ENCODE measurements at places on chromosomes 7 and 10.
A peak's percentile ranks its signal among the peaks of the same experiment; 100 is the strongest.

GRCh38 chr10:55491712-55492111, 690.7 kb upstream of the PCDH15 start:
- DNase-seq, result no peak
- no peak overlapping the region for H3K27ac ChIP-seq
- H3K27me3 ChIP-seq, result no peaks in the 10 kb centered on the region
- no peak overlapping the region for H3K4me3 ChIP-seq
- H3K4me1 ChIP-seq, result peaks cover 3% of the 10 kb centered on the region

DNA sequence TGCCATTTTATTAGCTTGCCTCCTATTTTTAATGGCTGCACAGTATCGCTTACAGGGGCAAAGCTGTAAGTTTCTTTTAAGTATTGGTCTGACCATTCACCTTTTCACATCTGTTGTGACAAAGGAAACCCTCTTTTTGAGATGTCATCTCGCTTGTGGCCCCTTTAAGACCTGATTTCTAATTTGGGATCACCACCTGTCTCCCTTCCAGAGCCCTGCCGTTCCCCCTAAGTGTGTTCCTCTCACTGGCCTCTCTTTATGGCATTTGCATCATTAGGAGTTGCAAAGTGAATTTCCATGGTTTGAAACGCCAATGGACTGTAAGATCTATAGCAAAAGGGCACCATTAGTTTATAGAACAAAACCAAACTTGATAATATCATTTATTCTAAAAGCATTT, 1.4 kb downstream of the EPDR1 start:
- peak overlapping the region; percentile 13 for H3K4me3 ChIP-seq
- no peak for DNase-seq
- peaks cover 4% of the 10 kb centered on the region for H3K27me3 ChIP-seq

DNA sequence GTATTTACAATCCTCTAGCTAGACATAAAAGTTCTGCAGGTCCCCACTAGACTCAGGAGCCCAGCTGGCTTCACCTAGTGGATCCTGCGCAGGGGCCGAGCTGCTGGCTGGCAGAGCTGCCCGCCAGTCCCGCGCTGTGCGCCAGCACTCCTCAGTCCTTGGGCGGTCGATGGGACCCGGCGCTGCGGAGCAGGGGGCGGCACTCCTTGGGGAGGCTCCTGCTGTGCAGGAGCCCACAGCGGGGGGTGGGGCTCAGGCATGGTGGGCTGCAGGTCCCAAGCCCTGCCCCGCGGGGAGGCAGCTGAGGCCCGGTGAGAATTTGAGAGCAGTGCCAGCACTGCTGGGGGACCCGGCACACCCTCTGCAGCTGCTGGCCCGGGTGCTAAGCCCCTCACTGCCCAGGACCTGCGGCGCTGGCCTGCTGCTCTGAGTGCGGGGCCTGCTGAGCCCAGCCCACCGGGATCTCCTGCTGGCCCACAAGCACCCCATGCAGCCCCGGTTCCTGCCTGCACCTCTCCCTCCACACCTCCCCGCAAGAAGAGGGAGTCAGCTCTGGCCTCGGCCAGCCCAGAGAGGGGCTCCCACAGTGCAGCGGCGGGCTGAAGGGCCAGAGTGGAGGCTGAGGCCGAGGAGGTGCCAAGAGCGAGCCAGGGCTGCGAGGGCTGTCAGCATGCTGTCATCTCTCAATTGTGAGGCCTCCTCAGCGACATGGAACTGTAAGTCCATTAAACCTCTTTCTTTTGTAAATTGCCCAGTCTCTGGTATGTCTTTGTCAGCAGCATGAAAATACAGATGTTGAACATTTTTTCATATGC, 63.1 kb downstream of the TFAM start:
- H3K4me3 ChIP-seq, result peak overlapping the region; percentile 71
- H3K36me3 ChIP-seq, result peaks cover 3% of the 10 kb centered on the region
- no peak for DNase-seq
- no peak overlapping the region for H3K27ac ChIP-seq
- peaks cover 14% of the 10 kb centered on the region for H3K4me1 ChIP-seq
- no peaks in the 10 kb centered on the region for H3K27me3 ChIP-seq

- H3K4me3 ChIP-seq, result no peak overlapping the region
- H3K4me1 ChIP-seq, result no peaks in the 10 kb centered on the region
- H3K27ac ChIP-seq, result no peak overlapping the region
These were observed 151.7 kb downstream of the ARHGAP21 start for GRCh38 chr10:24571870-24572450.

GRCh38 chr10:62108759-62109586, 159.7 kb downstream of the RTKN2 start:
- no peaks in the 10 kb centered on the region for H3K36me3 ChIP-seq
- H3K4me1 ChIP-seq, result peaks cover 8% of the 10 kb centered on the region
- H3K27ac ChIP-seq, result no peak overlapping the region
- H3K27me3 ChIP-seq, result peaks cover 3% of the 10 kb centered on the region

- peaks cover 4% of the 10 kb centered on the region for H3K4me1 ChIP-seq
- no peak overlapping the region for H3K4me3 ChIP-seq
- no peaks in the 10 kb centered on the region for H3K27me3 ChIP-seq
- H3K27ac ChIP-seq, result no peak overlapping the region
These were observed 427.7 kb downstream of the RPS24 start for GRCh38 chr10:78461333-78461732.

DNA sequence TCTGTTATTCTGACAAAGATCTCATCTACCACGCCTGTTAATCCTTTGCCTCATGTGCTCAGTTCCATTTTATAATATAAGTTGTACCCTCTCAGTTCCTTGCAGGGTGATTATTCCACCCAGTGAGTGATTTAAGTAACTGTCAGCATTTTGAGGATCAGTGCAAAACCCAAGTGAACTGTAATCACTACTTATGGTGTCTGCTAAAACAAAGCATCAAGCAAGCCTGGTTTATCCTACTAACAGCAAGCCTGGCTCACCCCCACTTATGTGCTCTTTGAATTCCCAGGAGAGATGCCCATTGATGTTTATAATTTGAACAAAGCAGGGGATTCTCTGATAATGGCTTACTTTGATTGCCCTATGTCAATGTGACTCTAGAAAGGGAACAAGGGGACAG, 186.8 kb upstream of the LRGUK start:
- H3K27me3 ChIP-seq, result no peaks in the 10 kb centered on the region
- no peak overlapping the region for H3K27ac ChIP-seq
- H3K4me1 ChIP-seq, result no peaks in the 10 kb centered on the region
- H3K4me3 ChIP-seq, result no peak overlapping the region
- DNase-seq, result no peak

- no peak for DNase-seq
- peaks cover 21% of the 10 kb centered on the region for H3K36me3 ChIP-seq
- H3K27me3 ChIP-seq, result peaks cover 1% of the 10 kb centered on the region
- H3K27ac ChIP-seq, result no peak overlapping the region
- H3K4me1 ChIP-seq, result no peaks in the 10 kb centered on the region
- H3K4me3 ChIP-seq, result no peak overlapping the region
These were observed 88.0 kb downstream of the OR13A1 start for GRCh38 chr10:45227456-45227855.

GRCh38 chr7:135160098-135160857, 10.2 kb downstream of the CYREN start:
- H3K27me3 ChIP-seq, result peaks cover 8% of the 10 kb centered on the region
- H3K4me1 ChIP-seq, result peaks cover 28% of the 10 kb centered on the region
- H3K27ac ChIP-seq, result peak overlapping the region; percentile 86
- H3K4me3 ChIP-seq, result peak overlapping the region; percentile 23

- H3K36me3 ChIP-seq, result no peaks in the 10 kb centered on the region
- DNase-seq, result no peak
- H3K4me3 ChIP-seq, result no peak overlapping the region
- no peaks in the 10 kb centered on the region for H3K4me1 ChIP-seq
These were observed 12.0 kb upstream of the RHOBTB1 start for GRCh38 chr10:60955957-60956425.

DNA sequence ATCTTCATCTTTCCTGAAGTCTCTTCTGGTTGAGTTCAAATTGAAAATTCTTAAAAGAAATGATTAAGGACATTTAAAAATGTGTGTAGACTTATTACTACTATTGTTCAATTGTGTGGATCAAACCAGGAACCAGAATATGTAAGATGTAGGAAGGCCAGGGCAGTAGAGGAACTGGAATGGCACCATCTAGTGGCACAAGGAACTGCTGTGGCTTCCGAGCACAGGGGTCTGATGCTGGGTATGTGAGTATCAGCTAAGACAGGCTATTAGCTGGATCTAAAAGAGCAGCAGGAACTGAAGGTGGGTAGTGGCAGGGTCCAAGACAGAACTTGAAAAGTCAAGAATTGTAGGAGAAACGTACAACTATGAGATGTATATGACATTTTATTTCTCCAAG, 247.3 kb downstream of the SEMA3A start:
- DNase-seq, result peak; percentile 22
- H3K4me3 ChIP-seq, result no peak overlapping the region
- no peaks in the 10 kb centered on the region for H3K27me3 ChIP-seq
- H3K4me1 ChIP-seq, result no peaks in the 10 kb centered on the region
- no peak overlapping the region for H3K27ac ChIP-seq
- H3K36me3 ChIP-seq, result no peaks in the 10 kb centered on the region

- DNase-seq, result no peak
- peaks cover 5% of the 10 kb centered on the region for H3K27me3 ChIP-seq
- H3K4me1 ChIP-seq, result no peaks in the 10 kb centered on the region
- H3K27ac ChIP-seq, result no peak overlapping the region
- H3K36me3 ChIP-seq, result no peaks in the 10 kb centered on the region
These were observed 236.6 kb upstream of the GRB10 start for GRCh38 chr7:51019191-51019844.

- no peak for DNase-seq
- peaks cover 16% of the 10 kb centered on the region for H3K4me1 ChIP-seq
- no peak overlapping the region for H3K27ac ChIP-seq
- no peaks in the 10 kb centered on the region for H3K36me3 ChIP-seq
- H3K4me3 ChIP-seq, result no peak overlapping the region
These were observed 131.5 kb downstream of the ATE1 start for GRCh38 chr10:121796342-121796741.

GRCh38 chr7:71865172-71865571, 547.0 kb downstream of the CALN1 start:
- H3K27ac ChIP-seq, result no peak overlapping the region
- peaks cover 5% of the 10 kb centered on the region for H3K27me3 ChIP-seq
- H3K4me1 ChIP-seq, result no peaks in the 10 kb centered on the region
- no peak overlapping the region for H3K4me3 ChIP-seq
- DNase-seq, result no peak

GRCh38 chr10:85649461-85649860, 717.1 kb downstream of the GRID1 start:
- H3K4me3 ChIP-seq, result no peak overlapping the region
- H3K4me1 ChIP-seq, result no peaks in the 10 kb centered on the region
- peaks cover 3% of the 10 kb centered on the region for H3K27me3 ChIP-seq
- no peak overlapping the region for H3K27ac ChIP-seq
- no peak for DNase-seq

- H3K27me3 ChIP-seq, result peaks cover 4% of the 10 kb centered on the region
- peaks cover 12% of the 10 kb centered on the region for H3K4me1 ChIP-seq
- peak; percentile 52 for DNase-seq
- peak within 1 kb of the TSS; percentile 94 for H3K4me3 ChIP-seq
These were observed at the start of gene KMT2C for GRCh38 chr7:152435384-152436110. Gene KMT2C, minus strand, starts transcription at chr7:152436003. Its CDS starts 217 bp downstream, at chr7:152435786.

DNA sequence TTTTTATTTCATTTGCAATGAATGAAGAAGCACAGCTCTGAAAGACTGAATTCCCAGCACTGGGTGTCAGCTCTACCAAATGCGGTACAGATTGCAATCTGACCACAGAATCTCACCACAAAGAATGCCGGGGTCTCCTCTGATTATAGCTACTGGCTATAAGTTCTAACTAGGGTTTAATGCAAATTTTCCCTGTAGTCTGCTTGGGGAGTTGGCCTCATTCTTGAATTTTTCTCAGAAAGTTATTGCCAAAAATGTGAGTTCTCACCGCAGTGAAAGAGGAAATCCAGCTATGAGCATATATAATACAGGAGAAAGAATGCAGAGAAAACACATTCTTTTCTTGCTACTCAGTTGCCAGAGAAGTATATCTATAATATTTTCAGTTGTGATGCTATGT, 1255.7 kb upstream of the LRRTM3 start:
- peaks cover 6% of the 10 kb centered on the region for H3K36me3 ChIP-seq
- no peak overlapping the region for H3K4me3 ChIP-seq
- peaks cover 3% of the 10 kb centered on the region for H3K4me1 ChIP-seq
- no peak for DNase-seq
- no peak overlapping the region for H3K27ac ChIP-seq

DNA sequence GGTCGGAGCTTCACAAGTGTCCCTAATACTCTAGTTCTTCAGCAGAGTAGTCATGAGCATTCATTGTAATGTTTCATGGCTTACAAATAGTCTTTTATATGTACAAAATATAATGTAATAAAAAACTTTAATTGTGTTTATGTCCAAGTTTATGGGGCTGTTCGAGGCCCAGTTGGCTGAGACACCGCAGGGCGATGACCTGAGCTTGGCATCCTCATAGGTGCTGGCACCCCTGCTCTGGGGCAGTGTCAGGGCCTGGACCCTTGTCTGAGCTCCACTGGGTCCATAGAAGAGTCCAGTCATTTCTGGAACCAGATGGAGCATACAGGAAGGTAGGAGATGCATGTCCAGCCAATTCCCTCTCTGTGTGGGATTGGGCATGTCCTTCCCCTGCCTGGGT, 12.9 kb upstream of the ZMIZ1 start:
- H3K4me1 ChIP-seq, result peaks cover 30% of the 10 kb centered on the region
- H3K36me3 ChIP-seq, result no peaks in the 10 kb centered on the region
- no peak overlapping the region for H3K4me3 ChIP-seq
- H3K27ac ChIP-seq, result no peak overlapping the region

DNA sequence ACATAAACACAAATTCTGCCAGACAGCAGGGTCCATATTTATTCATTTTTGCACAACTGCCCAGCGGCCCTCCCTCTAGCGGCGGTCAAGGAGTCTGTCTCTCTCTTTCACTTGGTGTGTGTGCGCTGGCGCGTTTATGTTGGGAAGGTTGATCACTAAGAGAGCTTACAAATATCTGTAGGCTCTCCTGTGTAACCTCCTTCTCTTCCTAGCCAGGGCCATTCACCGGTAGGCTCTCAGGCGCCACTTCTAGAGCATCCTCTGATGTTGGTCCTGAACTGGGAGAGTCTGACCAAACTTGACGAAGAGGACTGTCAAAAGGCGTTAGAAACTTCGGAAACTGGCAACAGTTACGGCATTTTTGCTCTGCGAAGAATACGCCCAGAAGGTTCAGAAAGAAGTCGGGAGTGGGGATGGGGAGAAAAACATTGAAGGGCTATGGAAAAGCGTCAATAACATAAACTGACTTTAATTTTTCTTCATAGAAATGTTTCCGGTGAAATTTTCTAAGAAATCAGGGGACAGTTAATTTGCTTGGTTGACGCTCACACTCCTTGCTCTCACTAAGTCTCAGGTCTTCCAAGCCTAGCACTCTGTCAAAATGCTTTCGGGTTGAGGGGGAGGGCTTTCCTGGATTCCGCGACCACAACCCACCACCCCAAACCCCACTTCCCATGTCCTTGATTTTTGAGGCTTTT, 731.1 kb downstream of the ZWINT start:
- H3K36me3 ChIP-seq, result no peaks in the 10 kb centered on the region
- DNase-seq, result peak; percentile 66
- H3K4me1 ChIP-seq, result peaks cover 9% of the 10 kb centered on the region
- H3K27me3 ChIP-seq, result peaks cover 13% of the 10 kb centered on the region
- H3K4me3 ChIP-seq, result peak overlapping the region; percentile 91

GRCh38 chr7:28808796-28809533, 149.2 kb downstream of the TRIL start:
- no peak overlapping the region for H3K27ac ChIP-seq
- no peaks in the 10 kb centered on the region for H3K4me1 ChIP-seq
- no peak overlapping the region for H3K4me3 ChIP-seq
- no peaks in the 10 kb centered on the region for H3K27me3 ChIP-seq
- H3K36me3 ChIP-seq, result no peaks in the 10 kb centered on the region

- no peak overlapping the region for H3K27ac ChIP-seq
- H3K27me3 ChIP-seq, result no peaks in the 10 kb centered on the region
- H3K4me3 ChIP-seq, result no peak overlapping the region
- H3K36me3 ChIP-seq, result no peaks in the 10 kb centered on the region
- DNase-seq, result no peak
These were observed 13.2 kb downstream of the POM121L12 start for GRCh38 chr7:53048638-53049037.

GRCh38 chr10:48779077-48779476, 94.4 kb downstream of the WDFY4 start:
- H3K36me3 ChIP-seq, result no peaks in the 10 kb centered on the region
- no peak overlapping the region for H3K27ac ChIP-seq
- no peak overlapping the region for H3K4me3 ChIP-seq
- no peaks in the 10 kb centered on the region for H3K4me1 ChIP-seq
- no peak for DNase-seq
